DMS153 (cell line): ENCODE measurements at places on chromosomes 12 and 14.
A peak's percentile ranks its signal among the peaks of the same experiment; 100 is the strongest.

DNA sequence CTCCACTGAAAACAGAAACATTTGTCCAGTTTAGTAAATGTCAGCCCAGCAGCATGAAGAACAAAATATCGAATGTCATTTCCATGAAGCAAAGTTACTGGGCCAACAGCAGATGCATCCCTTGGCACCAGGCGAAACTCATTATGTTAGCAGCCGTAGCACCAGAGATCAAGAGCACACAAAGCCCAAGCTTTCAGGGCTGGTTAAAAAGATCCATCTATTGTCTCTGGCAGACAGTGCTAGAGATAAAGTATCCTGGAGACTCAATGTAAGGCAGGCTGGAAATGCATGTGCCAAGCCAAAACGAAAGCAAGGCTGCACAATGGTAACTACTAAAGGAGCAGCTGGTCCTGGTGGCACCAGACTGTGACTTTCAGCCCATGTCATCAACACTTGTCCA lies 120.3 kb upstream of the PLEKHG7 start:
- DNase-seq, result peak; percentile 73

DNA sequence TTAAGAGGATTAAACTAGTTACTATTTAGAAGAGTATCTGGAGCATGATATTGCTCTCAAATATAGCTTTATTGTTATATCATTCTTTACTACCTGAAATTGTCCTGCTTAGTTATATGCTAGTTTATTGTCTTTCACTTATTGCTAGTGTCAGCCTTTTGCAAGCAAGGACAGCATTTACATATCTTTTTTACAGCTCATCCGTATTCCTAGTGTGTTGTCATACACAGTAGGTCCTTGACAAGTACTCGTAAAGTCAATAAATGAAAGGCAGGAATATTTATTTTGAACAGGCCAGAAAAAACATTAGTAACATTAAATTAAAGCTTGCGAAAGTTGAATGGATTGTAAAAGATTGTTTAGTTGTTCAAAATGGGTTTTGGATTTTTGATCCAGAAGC lies 35.0 kb downstream of the CRADD start:
- DNase-seq, result no peak

- no peak for DNase-seq
These were observed 159.6 kb upstream of the RTL1 start for GRCh38 chr14:101063121-101063520.

GRCh38 chr12:79658221-79658620 lies 32.5 kb downstream of the PAWR start:
- no peak for DNase-seq

DNA sequence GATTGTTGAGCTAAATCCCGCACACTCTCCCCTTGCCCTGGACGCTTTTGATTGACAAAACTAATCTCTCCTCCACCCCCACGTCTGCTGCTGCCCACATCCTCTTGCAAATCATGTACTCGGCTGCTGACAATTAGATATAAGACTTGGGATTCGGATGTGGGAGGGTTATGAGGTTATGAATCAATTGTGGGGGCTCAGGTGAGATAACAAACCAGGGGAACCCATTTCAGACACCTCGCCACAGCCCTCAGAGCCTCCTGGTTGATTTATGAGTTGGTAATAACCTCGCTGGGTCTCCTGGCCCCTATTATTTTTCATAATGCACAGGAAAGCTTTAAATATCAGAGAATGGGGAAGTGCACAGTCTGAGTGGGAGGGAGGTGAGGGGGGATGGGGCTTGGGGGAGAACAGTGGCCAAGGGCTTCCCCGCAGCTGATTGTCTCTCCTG lies 449.9 kb downstream of the DPF3 start:
- DNase-seq, result no peak

GRCh38 chr14:65080960-65081747 lies 21.2 kb downstream of the MAX start:
- no peak for DNase-seq

DNA sequence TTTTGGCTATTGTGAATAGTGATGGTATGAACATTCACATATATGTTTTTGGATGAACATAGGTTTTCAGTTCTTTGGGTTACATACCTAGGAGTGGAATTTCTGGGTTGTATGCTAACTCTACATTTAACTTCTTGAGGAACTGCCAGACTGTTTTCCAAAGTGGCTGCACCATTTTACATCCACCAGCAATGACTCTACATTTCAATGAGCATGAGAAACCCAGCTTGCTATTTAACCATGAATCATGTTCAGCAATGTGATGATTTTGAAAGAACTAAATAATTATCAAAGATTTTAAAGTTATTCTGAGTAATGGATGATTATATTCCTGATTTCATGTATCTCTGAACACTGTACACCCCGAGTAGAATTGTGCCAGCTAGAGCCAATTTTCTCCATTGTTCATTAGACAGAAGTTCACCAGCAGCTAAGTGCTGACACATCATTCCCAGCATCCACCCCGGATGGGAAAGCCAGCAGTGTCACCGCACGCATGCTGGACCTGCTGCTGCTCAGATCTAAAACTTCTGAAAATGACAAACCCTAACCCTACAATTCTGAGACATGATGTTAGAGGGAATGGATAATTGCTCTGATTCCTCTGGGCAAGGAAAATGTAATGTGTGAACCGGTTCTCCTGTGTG lies 13.3 kb upstream of the ANAPC5 start:
- DNase-seq, result no peak

DNA sequence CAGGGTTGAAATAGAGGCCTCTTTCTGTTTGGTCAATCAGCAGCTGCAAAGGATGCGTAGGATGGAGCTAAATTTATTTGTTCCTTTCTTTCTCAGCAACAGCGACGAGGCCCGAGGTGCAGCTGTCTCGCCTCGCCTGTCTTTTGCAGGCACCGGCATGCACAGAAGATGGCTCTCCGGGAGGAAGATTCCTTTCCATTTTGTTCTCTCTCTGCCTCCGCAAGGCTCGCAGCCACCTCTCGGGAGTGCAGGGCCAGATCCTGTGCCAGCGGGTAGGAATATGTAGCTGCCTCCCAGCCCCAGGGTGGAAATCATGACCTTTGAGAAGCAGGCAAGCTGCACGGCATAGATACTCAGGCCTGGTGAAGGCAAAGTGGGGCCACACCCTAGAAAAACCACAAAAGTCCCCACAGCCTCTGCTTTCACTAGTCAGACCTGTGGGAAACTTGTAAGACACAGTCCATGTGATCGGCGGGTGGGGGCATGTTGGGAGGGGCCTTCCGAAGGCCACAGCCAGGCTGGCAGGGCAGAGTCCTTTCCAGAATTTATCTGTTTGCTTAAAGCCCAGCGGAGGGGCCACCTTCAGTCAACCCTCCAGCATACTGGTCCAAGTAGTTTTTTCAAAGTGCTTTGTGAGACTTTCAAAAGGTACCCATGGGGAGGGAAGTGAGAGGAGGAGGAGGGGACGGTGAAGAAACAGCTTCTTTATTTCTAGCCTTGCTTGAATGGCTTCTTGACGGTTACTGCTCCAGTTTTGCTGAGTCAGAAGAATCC lies at the start of gene MAP1LC3B2:
TSS of gene MAP1LC3B2 (plus strand) at position 220 of the 774 bp plus-strand sequence. CDS start 16,562 bp downstream, outside the sequence.
- DNase-seq, result no peak

GRCh38 chr12:69497308-69498026 lies 27.3 kb downstream of the FRS2 start:
- no peak for DNase-seq

- peak; percentile 32 for DNase-seq
These were observed 5.4 kb downstream of the C1QL4 start for GRCh38 chr12:49331380-49332222.

DNA sequence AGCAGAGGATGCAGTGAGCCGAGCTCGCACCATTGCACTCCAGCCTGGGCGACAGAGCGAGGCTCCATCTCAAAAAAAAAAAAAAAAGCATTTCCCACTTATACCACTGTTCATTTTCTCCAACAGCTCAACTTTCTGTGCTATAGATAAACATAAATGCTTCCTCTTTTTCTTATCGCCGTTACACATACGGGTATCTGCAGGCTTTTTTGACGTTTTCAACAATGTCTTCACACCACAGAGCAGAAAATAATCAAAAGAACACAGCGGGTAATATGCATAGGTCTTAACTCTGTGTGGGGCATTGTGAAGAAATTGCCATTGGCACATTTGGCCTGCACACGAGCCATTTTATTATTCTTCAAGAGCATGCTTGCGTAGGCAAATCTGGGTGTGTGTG lies 86.4 kb downstream of the CAPZA3 start:
- DNase-seq, result no peak

- no peak for DNase-seq
These were observed 49.4 kb downstream of the SLC16A7 start for GRCh38 chr12:59645242-59645641.

DNA sequence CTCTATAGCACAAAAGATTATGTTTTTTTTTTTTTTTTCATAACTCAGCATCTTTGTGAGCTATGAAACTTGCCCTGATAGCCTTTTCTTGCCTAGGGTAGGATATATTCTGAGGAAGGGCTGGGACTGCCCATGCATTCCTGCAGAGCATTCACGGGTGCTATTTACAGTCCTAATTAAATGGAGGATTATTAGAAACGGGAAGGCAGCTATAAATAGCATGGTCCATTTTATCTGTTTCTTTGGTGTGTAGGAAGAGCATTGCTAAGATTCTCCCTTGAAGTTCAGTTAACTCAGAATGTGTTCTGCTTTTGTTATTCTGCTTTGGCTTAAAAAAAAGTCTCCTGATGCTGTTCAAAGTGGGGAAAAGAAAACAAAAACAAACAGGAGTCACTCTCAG lies 630.9 kb downstream of the DIO2 start:
- no peak for DNase-seq

- no peak for DNase-seq
These were observed 20.4 kb downstream of the VASH1 start for GRCh38 chr14:76781648-76782051.

- DNase-seq, result no peak
These were observed 4.9 kb downstream of the CD9 start for GRCh38 chr12:6205144-6205539.

GRCh38 chr14:34782031-34782430 lies 67.6 kb upstream of the CFL2 start:
- no peak for DNase-seq
